ENCODE measurements at places on chromosomes 3 and 15. TPM values are rescaled to one million over a fixed set of nuclear protein-coding genes. Genes with fewer than 3 reads are reported as not detected.
A peak's percentile ranks its signal among the peaks of the same experiment; 100 is the strongest.

- DNase-seq = no peak
- H3K4me1 ChIP-seq = no peaks in the 10 kb centered on the region
- no peak overlapping the region for H3K27ac ChIP-seq
- no peaks in the 10 kb centered on the region for H3K36me3 ChIP-seq
- H3K27me3 ChIP-seq = no peaks in the 10 kb centered on the region
These were observed 22.3 kb upstream of the PSTPIP1 start for GRCh38 chr15:76972389-76973361.

DNA sequence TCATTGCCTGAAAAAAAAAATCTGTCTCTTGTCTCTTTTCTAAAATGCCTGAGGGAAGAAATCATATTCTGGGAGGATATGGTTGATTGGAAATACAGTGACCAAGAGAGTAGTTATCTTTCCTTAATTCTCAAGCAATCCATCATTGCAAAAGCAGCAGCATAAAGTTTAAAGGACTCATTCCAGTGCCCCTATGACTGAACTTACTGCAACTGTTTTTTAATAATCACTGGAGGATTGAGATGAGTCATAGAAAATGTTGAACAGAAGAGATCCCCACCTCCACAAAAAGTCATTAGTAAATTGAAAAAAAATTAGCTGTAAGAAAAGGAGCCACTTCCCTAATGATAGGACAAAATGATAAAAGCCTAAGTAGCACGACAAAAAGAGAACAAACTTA lies 121.5 kb downstream of the SLC9A9 start:
- H3K4me1 ChIP-seq = no peaks in the 10 kb centered on the region
- H3K27ac ChIP-seq = no peak overlapping the region
- no peaks in the 10 kb centered on the region for H3K36me3 ChIP-seq
- no peak for DNase-seq
- H3K27me3 ChIP-seq = peaks cover 2% of the 10 kb centered on the region
- H3K4me3 ChIP-seq = no peak overlapping the region

DNA sequence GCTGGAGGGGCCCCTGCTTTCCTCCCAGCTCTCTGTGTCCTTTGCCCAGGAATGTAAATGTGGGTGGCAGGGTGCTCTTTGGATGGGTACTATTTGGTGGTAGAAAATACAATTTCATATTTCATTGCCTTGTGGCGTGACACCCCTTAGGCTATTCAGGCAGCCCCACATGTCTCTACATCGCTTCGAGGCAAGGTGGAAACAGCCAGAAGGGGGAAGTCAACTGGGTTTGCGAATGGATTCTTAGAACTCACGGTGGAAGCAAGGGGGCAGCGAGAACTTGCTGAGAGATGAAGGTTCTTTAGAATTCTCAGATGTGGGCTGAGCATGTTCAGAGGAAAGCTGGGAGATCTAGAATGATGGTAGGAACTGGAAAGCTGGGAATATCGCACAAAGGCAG lies 25.3 kb downstream of the PLA2G4D start:
- H3K4me1 ChIP-seq = peaks cover 24% of the 10 kb centered on the region
- DNase-seq = no peak
- H3K4me3 ChIP-seq = no peak overlapping the region
- H3K27me3 ChIP-seq = no peaks in the 10 kb centered on the region

Gene CLDN18
- total RNA-seq = not detected

Gene XCR1
- total RNA-seq = not detected

GRCh38 chr15:28881170-28881569 lies 4.6 kb upstream of the APBA2 start:
- no peaks in the 10 kb centered on the region for H3K27me3 ChIP-seq
- H3K4me3 ChIP-seq = peak overlapping the region; percentile 52

GRCh38 chr3:65080432-65080831 lies 392.6 kb upstream of the ADAMTS9 start:
- no peaks in the 10 kb centered on the region for H3K36me3 ChIP-seq
- DNase-seq = no peak
- H3K4me1 ChIP-seq = peaks cover 13% of the 10 kb centered on the region
- no peak overlapping the region for H3K4me3 ChIP-seq

DNA sequence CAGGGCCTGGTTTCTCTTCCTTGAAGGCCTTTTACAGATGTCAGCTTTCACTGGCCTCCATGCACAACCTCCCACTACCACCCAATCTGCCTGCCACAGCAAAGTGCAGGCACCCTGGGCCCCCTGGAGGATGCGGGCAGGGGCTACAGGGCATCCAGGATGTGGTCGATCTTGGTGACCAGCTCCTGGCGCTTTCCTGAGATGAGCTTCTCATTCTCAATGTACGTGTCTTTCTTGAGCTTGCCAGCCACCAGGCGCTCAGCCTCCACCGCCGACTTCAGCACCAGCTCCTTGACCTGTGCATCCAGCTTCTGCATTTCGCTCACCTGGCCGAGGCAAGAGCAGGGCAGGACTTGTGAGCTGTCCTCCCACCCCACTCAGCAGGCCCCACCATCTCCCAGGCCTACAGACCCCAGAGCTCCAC lies 30.3 kb downstream of the RPN1 start:
- H3K4me3 ChIP-seq = no peak overlapping the region
- no peak for DNase-seq
- peaks cover 16% of the 10 kb centered on the region for H3K4me1 ChIP-seq
- no peak overlapping the region for H3K27ac ChIP-seq
- peaks cover 19% of the 10 kb centered on the region for H3K36me3 ChIP-seq
- H3K27me3 ChIP-seq = no peaks in the 10 kb centered on the region

DNA sequence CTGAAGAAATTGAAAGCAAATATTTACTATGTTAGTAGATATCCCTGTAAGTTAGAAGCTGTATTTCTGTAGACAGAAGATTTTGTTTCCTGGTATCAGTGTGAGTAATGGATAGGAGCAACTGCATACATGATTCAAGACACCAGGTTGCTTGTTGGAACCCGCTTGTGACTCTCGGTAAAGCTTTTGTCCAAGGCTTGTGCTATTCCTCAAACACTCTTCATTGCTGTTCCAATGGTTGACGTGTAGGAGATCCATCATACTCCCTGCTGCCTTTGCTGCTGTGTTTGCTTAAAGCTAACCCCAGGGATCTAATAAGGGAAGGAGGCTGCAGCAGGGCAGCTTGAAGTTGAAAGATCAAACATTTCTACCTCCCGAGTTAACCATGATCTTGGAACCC lies 160.1 kb downstream of the RSRC1 start:
- H3K4me1 ChIP-seq = peaks cover 8% of the 10 kb centered on the region
- no peak for DNase-seq
- no peaks in the 10 kb centered on the region for H3K27me3 ChIP-seq
- H3K36me3 ChIP-seq = peaks cover 16% of the 10 kb centered on the region
- no peak overlapping the region for H3K4me3 ChIP-seq

- H3K4me1 ChIP-seq = peaks cover 12% of the 10 kb centered on the region
- H3K27me3 ChIP-seq = no peaks in the 10 kb centered on the region
- DNase-seq = no peak
- H3K27ac ChIP-seq = no peak overlapping the region
- H3K4me3 ChIP-seq = no peak overlapping the region
- no peaks in the 10 kb centered on the region for H3K36me3 ChIP-seq
These were observed 87.4 kb upstream of the ARHGEF3 start for GRCh38 chr3:56889131-56889530.

Gene UROC1
- not detected for total RNA-seq

GRCh38 chr3:67906261-67906660 lies 251.8 kb upstream of the SUCLG2 start:
- no peak overlapping the region for H3K4me3 ChIP-seq
- no peaks in the 10 kb centered on the region for H3K27me3 ChIP-seq
- no peaks in the 10 kb centered on the region for H3K36me3 ChIP-seq
- no peak for DNase-seq

DNA sequence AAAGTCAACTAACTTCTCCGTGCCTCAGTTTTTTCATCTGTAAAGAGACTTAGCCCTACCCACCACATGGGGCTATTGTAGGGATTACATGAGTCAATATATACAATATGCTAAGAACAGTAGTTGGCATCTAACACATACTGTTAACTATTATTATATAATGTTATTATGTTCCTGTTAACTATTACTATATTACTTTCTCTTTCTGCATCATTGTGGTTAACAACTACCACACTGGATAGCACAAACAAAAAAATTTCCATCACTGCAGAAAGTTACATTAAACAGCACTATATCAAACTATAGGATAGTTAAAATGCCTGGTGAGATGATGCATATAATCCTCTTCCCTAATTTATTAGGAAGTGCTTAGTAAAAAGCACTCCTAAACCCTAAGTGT lies 23.7 kb downstream of the STAG1 start:
- H3K27me3 ChIP-seq = no peaks in the 10 kb centered on the region
- peaks cover 25% of the 10 kb centered on the region for H3K4me1 ChIP-seq
- peaks cover 3% of the 10 kb centered on the region for H3K36me3 ChIP-seq

- H3K27ac ChIP-seq = no peak overlapping the region
- no peaks in the 10 kb centered on the region for H3K27me3 ChIP-seq
- no peak for DNase-seq
- no peak overlapping the region for H3K4me3 ChIP-seq
- H3K36me3 ChIP-seq = peaks cover 4% of the 10 kb centered on the region
- H3K4me1 ChIP-seq = no peaks in the 10 kb centered on the region
These were observed 61.2 kb downstream of the TSC22D2 start for GRCh38 chr3:150469031-150469930.

Gene HRH1
- total RNA-seq = not detected

Gene ACKR4
- total RNA-seq = not detected
